ENCODE measurements at places on chromosomes 16 and 17.

DNA sequence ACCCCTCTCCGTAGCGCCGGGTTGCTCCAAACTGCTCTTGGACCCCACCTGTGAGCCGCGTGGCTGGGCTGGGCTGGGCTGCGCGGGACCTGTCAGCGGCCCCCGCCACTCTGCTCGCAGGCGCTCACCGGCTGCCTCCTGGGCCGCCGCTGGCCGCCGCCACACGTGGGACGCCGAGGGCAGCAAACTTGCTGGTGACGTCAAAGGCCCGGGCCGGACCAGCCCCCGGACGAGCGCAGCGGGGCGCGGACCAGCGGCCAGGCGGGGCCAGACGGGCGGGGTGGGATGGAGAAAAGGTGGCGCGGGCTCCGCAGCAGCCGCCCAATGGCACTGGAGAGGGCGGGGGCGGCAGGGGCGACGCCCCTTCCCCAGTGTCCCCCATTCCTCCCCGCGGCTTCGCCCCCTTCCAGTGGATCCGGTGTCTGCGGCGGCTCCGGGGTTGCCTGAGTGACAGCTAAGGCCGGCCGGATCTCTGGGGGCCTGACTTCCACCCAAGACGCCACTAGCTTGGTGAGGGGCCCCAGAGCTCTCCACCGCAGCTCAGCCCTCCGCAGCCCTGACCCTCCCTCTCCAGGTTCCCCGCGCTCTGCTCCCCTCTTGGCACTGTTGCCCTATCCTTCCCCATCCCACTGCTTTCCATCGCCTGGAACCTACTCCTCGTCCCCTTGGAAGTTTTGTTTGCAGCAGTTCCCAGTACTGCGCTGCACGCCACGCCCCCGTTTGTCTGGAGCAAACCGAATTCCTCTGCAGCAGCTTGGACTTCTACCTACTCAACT lies at the start of gene HS3ST3A1:
Gene HS3ST3A1, minus strand, starts transcription at position 154 of the 776 bp plus-strand sequence. CDS start 800 bp downstream, outside the sequence.
- DNase-seq, result no peak

DNA sequence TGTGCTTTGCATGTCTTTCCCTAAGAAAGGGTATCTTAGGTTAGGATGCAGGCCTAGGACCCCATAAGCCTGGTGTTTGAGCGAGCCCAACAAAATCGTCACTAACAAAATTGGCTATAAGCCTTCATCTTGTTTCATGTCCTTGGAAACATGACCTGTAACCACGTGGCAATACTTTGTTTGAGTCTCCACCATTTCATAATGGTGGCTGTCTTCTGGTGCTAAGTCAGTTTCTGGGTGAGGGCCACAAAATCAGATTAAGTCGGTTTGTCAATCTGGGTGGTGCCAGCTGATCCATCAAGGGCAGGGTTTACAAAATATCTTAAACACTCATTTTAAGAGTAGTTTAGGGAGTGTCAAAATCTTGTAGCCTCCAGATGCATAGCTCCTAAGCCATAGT lies 33.0 kb downstream of the C16orf54 start:
- DNase-seq, result no peak

- peak; percentile 32 for DNase-seq
Observed at GRCh38 chr16:70395345-70395901, 43.5 kb downstream of the ST3GAL2 start.

DNA sequence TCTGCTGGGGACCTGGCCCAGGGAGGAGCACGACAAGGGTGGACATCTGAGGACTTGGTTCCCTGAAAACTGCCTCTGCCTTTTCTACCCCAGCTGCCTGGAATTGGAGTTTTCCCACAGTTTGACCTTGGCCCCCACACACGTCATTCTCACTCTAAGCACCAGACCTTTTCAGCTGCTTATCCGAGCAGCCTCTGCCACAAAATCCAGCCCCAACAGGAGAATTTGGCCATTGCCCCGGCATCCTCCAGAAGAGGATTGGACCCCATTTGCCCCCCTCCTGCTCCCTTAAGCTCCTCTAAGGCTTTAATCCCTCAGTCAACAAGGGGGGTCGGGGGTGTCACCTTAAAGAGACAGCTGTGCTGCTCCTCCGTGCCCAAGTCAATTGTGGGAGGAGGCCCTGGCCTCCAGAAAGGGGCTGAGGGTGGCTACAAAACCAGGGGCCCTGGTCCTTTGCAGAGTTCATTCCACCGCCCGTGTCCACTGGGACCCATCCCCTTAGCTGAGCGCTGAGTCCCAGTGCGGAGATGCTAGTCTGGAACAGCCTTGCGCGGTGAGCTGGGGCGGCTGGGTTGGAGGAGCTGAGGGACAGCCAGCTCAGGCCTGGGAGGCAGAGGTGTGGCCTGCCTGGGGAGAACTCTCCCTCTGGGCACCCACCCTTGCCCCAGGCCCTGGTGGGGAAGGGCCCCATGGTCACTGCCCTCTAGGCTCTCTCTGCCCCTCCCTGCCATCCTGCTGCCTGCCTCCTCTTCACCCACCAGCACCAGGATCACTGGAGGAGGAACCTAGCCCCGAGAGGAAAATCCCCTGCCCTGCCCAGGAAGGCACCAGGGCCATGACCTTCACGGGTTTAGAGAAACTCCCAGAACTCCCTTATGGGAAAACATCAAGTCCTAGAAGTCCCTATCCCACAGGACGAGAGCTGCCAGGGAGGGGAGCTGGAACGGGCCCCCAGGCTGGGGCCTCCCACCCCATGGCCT lies 18.8 kb downstream of the TTYH2 start:
- DNase-seq, result no peak

- no peak for DNase-seq
Observed at GRCh38 chr16:18958621-18959029, 25.1 kb upstream of the TMC7 start.

All from activated T-helper 1 cell treated with Interleukin-2 at 50 U/mL for 16 hours (primary cell).